OCI-M1 (cell line): ENCODE measurements at places on chromosomes 1 and 21.

DNA sequence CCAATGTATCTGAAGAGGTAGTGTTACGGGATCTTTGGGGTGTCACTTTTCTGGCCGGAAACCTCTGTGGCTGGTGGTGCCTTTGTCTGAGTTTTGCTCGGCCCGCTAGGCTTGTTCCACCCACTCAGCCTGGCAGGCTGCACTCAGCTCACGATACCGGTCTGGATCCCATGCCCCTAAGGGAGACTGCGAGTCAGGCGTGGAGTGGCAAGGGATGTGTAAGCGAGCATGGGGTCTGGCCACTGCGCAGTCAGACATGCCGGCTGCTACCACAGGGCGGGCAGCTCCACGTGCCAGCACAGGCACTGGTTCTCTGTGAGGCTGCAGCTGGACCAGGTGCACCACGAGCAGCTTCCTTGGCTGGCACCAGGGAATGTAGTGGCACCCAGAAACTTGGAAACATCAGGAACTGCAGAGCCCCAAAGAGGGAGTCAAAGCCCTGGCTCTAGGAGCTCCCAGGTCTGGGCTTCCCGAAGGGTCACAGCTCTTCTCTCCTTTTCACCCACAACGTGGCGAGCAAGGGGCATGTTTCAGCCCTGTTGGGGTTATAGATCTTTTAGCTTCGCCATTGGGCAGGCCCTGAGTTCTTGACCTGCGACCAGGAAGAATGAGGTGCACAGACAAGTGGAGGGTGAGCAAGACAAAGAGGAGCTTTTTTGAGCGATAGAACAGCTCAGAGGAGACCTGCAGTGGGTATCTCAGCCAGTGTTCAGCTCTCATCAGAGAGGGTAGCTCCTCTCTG, 23.8 kb upstream of the LRRC8C start:
- no peak for DNase-seq

- DNase-seq: no peak
These were observed 2.8 kb upstream of the GPR153 start for GRCh38 chr1:6263716-6264115.

GRCh38 chr1:25472471-25472870, 41.8 kb downstream of the MACO1 start:
- DNase-seq: no peak

GRCh38 chr1:35856964-35857363, 26.0 kb upstream of the AGO1 start:
- DNase-seq: no peak

- DNase-seq: no peak
These were observed 84.3 kb downstream of the PLPPR4 start for GRCh38 chr1:99348397-99349132.

- no peak for DNase-seq
These were observed 6.6 kb downstream of the GLIS1 start for GRCh38 chr1:53732409-53732808.

DNA sequence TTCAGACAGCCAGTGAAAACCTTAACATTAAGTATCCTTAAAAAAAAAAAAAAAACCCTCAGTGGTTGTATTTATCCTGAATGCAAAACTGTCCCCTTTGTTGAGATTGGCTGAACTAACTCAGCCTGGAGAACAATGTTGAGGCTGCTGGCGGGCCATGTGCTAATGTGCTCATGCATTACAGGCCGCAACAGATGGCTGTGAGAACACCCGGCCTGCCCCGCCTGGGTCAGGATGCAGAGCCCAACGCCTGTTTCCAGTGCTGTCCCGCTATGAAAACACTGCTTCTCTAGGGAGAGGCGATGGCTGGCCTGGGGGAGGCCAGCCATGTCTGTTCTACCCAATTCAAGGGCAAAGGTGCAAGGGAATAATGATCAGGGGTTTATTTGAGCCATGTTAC, 13.8 kb downstream of the OLIG2 start:
- DNase-seq: no peak

- no peak for DNase-seq
These were observed 17.7 kb upstream of the ELAVL4 start for GRCh38 chr1:50091068-50091467.

DNA sequence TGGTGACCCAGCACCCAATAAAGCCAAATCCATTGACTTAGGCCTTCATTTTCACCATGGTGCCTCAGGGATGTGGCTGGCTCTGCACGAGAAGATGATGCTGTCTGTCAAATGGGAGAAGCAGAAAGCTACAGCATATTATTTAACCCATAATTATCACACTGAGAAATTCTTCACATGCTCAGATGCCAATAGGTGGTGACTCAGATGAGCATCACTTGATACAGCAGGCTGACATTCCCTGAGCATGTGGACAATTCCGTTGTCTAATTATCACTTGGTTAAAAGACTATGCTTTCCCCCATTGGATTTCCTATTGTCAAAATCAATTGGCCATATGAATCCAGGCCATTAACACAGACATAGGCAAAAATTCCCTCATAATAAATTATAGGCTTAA, 44.0 kb upstream of the HSD3B1 start:
- DNase-seq: no peak

DNA sequence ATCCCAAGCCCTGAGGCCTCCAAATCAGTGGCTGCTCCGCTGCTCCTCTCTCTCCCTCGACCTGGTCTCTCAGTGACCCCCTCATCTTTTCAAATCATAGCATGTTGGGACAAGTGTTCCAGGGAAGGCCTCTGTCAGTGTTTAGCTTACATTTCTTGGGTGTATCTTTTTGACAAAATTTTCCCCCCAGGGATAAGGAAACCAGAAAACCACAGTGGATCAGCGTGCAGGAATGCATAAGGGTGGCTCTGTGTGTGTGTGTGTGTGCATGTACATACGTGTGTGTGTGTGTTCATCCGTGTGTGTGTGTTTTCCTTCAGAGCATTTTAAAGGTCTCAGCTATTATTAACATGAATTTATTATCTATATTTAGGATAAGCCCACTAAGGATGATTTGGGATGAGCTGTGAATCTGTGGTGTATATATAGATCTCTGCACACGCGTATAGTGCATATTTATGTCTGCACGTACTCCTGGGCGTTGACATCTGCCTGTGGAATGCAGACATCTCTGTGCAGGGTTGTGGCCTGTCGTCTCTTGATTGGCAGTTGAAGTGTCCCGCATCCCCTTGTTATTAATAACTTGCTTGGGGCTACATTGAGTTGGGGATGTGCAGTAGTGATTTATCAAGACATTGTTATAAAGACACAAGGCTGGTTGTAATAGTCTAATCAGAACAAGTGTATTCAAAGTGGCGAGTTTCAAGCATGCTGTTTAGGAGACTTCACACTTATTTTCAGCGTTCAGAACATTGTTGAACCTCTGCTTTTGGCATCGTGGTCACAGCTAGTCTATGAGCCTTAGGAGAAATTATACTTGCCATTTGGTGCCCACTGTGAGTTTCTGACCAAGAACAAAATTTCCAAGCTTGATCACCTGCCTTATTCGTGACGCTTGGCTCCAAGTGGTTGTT, 55.6 kb downstream of the GALNT2 start:
- no peak for DNase-seq

GRCh38 chr1:30879126-30879786, 29.3 kb downstream of the SDC3 start:
- DNase-seq: no peak

GRCh38 chr1:89692601-89693521, 59.9 kb downstream of the LRRC8C start:
- peak; percentile 90 for DNase-seq

DNA sequence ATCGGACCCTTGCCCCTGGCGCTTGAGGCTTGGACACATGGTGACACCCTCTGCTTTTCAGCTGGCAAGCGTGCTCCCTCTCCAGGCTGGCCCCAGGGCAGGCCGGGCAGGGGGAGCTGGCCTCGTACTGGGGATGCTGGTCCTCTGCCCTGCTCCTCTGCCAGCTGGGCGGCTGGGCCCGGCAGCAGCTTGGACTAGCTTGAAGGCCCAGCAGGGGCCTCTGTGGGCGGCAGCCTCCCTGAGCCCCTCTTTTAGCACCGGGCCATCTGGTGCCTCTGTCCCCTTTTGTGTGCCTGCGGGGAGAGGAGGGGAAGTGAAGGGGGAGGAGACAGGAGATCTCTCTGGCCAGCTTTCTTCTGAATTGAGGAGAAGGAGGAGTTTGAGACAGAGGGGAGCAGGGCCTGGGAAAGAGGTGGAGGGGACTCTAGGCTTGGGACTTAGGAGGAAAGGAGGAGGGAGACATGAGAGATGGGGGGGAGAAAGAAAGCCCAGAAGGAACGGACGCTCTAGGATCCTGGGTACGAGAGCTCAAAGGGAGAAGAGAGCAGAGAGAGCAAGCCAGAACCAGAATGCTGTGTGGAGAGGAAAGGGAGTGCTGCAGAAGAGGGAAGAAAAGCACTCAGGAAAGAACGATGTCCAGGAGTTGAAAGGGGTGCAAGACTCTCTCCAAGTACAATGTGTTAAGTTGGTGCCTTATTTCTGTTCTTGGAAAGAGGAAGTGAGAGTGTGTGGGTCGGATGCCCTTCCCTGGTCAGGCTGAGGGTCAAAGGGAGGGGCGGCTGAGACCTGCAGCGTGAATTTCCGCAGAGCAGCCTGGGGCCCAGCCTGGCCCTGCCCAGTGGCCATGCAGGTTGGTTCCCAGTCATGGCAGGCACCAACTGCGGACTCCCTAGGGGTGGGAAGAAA, 40.3 kb downstream of the IER5 start:
- peak; percentile 92 for DNase-seq

DNA sequence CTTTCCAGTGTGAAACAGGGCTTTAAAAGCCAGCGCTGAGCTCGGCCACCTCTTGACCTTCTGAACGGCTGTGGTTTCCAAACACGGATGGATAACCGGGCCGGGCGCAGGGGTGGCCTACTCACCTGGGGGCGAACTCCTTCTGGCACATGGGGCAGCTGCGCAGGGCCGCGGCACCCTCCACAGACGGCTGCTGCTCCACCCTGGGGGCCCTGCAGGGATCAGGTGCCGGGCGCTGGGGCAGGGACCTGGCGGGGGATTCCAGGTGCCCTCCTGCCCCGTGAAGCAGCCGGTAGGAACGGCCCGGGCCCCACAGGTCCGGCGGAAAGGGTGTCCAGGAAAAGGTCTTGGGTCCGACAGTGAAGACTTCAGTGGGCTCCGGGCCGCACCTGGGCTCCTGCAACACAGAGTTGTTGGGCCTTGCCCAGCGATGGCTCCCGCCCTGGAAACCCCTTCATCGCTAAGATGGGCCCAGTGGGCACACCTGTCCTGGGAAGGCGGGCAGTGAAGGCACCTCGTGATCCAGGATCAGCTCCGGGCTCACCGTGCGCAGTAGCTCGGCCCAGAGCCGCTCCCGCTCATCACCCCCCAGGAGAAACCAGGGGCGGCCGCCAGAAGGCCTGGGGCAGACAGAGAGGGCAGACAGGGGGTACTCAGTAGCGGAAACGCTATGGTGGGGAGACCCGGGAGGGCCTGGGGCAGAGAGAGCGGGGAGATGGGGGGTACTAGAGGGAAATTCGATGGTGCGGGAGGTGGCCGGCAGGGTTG, 874 bp downstream of the FAAP20 start:
- no peak for DNase-seq

DNA sequence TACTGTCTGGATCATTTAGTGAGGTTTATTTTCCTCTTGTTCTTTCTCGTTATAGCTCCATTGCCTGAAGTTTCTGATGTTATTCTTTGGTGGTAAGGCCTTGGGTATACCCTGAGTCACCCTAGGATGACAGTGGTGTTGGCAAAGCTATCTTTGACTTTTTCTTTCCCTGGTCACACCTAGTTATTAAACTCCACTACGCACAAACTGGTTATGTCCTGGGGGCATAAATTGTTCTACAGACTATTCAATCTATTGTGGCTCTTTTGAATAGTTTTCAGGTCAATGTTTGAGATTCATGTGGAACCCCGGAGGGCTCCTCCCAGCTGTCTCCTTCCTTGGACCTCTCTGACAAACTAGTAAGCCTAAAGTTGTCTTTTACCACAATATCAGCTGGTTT, 157.7 kb downstream of the SLC35F3 start:
- no peak for DNase-seq

GRCh38 chr1:44328671-44329416, 26.2 kb downstream of the ERI3 start:
- DNase-seq: no peak

GRCh38 chr1:23798662-23799142, 1.9 kb downstream of the GALE start:
- DNase-seq: no peak

GRCh38 chr1:17239420-17239819, 9.5 kb upstream of the PADI3 start:
- DNase-seq: peak; percentile 83

GRCh38 chr1:6200188-6200809, 904 bp upstream of the RPL22 start:
- DNase-seq: peak; percentile 52

DNA sequence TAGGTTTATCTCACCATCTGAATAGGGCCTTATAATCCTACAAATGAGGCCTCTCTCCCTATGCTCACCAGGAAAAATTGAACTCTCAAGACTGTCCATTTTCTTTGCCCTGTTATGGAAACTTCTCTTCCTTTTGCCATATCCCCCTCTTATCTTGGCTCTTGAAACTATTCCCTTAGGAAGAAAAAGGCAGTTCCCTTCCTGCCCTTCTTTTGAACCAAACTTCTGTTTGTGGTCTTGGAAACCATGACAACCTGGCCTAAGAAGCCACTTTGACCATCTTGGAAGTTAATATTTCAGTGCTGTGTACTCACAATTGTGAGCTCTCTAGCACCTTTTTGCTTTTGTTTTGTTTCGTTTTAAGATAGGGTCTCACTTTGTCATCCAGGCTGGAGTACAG, 40.0 kb downstream of the ATP2B4 start:
- peak; percentile 16 for DNase-seq

DNA sequence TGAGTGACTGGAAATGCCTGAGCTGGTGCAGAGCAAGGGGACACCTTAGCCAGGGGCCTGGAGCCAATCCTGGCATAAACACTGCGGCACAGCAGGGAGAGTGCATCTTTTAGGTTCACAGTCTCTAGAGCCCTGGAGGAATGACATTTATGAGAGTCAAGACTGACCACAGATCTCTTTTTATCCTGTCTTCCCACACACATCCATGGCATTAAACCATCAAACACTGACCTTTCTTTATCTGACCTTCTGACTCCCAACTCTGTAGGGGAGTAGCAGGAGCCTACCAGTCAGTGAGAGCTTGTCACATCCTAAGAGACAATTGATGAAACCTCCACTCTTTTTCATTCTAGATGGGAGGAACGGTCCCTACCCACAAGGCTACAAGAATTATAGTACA, 7.9 kb downstream of the CD34 start:
- peak; percentile 35 for DNase-seq

GRCh38 chr1:76680651-76681050, 186.6 kb upstream of the ST6GALNAC5 start:
- no peak for DNase-seq

- DNase-seq: no peak
These were observed 45.9 kb downstream of the TUT4 start for GRCh38 chr1:52506920-52507546.

DNA sequence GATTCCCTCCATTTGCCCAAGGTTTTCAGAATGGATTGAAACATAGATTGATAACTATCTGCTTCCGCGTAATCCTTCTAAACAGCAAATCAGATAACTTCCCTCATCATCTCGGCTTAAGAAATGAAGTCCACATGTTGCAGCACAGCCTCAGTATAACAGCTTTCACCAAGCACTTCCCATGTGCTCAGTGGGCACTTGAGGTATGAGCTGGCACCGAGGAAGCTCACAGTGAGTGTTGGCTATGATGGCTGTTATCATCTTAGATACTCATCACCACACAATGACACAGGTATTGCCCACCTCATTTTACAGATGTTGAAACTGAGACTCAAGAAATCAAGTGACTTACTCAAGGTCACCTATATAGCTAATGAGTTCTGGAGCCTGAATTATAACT, 43.2 kb downstream of the RCSD1 start:
- DNase-seq: no peak
